ENCODE measurements at places on chromosomes 3 and 15.

GRCh38 chr15:82124331-82125263, 78.8 kb upstream of the MEX3B start:
- DNase-seq: no peak

- no peak for DNase-seq
Measured at GRCh38 chr15:87756072-87756471, 500.5 kb downstream of the NTRK3 start.

GRCh38 chr15:56534728-56535127, 69.8 kb upstream of the MNS1 start:
- no peak for DNase-seq

DNA sequence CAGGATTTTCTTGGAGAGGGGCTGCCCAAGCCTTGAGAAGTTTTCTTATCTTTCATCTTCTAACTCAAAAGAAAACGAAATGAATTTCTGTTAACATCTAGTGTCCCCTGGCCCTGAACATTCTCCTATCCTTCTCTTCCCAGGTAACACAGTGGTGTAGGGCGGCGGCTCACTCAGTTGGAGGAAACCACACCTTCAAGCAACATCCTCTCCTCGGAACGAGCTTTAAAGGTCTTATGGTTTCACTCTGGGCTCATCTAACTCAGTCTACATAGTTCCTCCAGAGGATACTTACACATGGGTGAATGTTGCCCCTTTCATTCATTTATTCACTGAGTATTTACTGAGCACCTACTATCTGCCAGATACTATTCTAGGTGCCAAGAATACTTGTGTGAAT, 31.0 kb upstream of the KLHL6 start:
- DNase-seq: no peak

- no peak for DNase-seq
Measured at GRCh38 chr3:167497903-167498302, 24.1 kb upstream of the SERPINI2 start.

GRCh38 chr3:126491221-126492013, 15.7 kb upstream of the ZXDC start:
- no peak for DNase-seq

DNA sequence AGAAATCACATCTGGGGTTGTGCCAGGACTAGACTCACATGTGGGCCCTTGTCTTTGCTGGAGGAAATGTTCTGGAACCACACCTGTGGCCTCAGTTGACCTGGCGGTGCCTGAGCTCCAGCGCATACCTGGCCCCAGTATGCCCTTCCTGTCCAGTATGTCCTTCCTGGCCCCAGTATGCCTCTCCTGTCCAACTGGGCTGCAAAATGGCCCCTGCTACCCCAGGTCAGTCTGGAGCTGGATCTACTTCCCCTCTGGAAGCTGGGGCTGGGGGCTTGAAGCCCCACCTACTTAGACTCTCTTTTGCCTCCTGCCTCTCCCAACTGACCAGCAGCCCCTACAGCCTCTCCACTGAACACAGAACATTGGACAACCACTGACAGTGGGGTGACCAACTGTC, 15.3 kb downstream of the RASGRF1 start:
- no peak for DNase-seq

- DNase-seq: no peak
Measured at GRCh38 chr3:190117981-190118380, 2.7 kb downstream of the P3H2 start.

DNA sequence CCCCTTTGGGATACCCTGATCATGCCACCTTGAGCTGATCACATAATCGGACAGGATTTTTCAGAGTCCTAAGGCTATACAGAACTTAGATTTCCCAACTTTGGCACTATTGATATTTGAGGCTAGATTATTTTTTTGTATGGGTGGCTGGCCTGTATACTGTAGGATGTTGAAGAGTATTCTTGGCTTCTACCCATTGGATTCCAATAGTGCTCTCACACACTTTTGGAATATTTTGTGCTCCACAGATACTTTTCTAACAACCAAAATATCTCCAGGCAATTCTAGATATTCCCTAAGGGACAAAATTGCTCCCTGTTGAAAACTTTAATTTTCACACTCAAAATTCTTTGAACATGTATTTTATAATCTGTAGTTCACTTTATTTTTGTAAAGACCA, 125.1 kb downstream of the ABI3BP start:
- no peak for DNase-seq

Data from stimulated activated naive CD8-positive, alpha-beta T cell treated with anti-CD3 and anti-CD28 coated beads, Interleukin-15, amount 100 ng/mL, for 72 hours (primary cell).